NCI-H1436 (cell line): ENCODE measurements at places on chromosomes 2 and 18.

GRCh38 chr2:96207073-96207773 lies 1.4 kb downstream of the STARD7 start:
- no peak for DNase-seq

DNA sequence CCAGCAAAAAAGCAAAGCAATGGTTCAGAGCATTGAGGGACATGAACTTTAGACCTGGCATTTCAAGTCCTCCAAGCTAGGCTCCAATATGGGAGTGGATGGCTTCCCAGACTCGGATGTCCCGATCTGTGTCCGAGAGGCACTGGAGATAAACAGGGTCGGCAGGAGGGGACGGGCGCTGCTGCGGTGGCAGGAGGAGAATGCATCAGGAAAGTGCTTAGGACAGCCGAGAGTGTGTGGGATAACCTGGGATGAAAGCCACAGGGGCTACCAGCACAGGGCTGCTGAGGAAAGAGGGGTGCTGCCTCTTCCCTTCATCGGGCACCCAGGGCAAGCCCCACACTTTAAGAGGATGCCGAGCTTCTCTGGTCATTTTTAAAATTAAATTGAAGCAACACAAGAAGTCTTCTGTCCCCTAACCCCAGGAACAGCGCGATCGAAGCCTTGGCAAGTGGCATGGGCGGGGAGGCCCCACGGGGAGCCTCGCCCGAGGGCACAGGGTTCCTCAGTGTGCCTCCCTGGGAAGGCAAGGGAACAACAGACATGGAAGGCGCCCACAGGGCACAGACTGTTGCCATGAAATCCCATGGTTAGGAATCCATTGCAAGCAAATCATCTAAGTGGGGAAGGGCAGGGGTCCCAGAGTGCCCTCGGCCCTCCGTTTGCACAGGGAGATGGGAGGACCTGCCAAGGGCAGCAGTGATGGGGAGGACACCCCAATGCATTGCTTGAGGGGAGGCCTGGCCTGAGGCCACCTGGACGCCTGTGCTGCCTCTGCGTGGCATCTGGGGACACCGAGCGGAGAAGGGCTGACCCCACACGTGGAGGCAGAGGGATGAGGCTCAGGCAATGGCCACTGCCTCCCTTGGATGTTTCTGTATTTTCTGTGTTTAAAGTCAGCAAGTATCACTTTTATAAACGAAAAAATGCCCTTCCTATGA lies 78.5 kb upstream of the GPC1 start:
- DNase-seq: no peak

DNA sequence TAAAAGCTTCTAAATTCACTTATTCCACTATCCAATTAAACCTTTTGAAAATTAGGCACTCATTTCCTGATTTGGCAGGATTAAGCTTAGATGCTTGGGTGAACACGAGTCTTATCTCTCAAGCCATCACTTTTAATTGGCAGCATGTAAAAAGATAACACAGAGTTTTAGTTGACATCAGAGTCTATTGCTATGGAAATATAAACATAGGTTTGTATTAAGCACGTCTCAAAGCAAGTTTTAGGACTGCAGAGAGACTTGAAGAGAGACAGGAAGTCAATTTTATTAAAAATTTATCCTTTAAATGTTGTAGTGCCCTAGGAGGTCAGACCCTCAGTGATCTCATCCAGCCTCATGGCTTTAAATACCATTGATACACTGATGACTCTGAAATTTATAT lies 5.6 kb downstream of the RBKS start:
- DNase-seq: no peak

DNA sequence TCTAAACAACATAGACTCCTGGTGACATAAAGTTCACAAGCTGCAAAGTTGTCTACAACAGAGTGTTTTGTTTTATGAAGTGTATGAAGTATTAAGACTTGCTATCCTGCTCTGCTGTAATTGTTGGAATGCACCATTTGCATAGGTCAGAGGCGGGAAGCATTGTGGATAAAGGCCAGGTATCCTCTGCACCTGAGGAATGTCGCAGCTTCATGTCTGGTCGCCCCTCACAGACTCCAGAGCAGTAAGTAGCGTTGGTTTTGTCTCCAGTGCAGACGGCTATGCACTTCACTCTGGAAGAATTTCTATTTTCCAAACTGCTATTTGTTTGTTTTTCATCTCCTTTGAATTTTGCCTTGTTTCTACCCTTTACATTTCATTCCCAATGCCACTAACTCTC lies 63.1 kb downstream of the UNC80 start:
- no peak for DNase-seq

GRCh38 chr2:57809230-57809629 lies 237.4 kb upstream of the VRK2 start:
- no peak for DNase-seq

DNA sequence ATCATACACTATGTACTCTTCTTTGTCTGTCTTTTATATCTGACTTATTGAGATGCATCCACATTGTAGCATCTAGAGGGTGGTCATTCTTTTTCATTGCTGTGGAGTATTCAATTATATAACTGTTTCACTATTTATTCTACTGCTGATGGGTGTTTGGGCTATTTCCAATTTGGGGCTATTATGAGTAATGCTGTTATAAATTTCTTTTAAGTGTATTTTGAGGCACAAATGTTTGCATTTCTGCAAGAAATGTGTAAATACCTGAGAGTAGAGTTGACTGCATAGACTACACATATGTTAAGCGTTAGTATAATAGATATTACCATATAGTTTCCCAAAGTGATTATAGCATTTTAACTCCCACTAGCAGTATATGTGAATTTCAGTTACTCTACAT lies 26.9 kb upstream of the PPP1R1C start:
- DNase-seq: no peak

DNA sequence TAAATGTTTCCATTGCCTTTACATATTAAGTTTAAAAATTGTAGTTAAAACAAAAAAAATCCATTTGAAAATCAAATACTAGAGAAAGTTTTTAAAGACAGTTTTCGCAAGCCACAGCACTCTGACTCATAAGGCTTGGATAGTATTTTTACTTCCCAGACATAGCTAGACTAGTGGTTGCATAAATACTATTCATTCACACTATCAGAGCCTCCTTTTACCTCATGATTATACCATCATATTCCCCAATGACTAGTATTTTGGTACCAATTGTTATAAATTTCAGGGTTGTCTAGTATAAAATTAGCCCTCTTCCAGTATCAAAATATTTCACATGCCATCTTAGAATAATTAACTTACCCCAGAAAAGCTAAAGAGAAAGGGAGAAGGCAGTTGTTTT lies 393.5 kb downstream of the ERBB4 start:
- no peak for DNase-seq

- no peak for DNase-seq
Observed at GRCh38 chr2:183614799-183615435, 490.7 kb downstream of the NUP35 start.

GRCh38 chr2:162746310-162746709 lies 92.3 kb downstream of the KCNH7 start:
- no peak for DNase-seq

- DNase-seq: no peak
Observed at GRCh38 chr2:203637471-203638167, 68.8 kb upstream of the CD28 start.

DNA sequence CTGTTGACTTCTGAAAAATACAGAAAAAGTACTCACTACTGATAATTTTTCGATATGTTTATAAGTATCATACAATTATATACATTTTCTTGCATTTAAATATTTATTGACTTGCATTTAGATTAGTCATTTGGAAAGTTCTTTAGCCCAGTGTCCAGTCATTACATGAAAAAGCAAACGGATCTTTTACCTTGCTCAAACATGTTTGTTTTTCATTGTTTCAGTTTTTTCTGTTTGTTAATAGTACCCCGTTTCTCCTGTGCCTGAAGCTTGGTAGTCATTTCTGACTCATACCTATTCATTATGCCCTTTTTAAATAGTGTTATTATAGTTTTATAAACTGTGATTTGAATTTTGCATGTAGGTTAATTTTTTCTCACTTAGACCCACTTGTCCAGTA lies 28.1 kb downstream of the CEP192 start:
- no peak for DNase-seq
